CD4-positive, alpha-beta T cell (primary cell): ENCODE measurements at places on chromosomes 3 and 15. TPM values are rescaled to one million over a fixed set of nuclear protein-coding genes. Genes with fewer than 3 reads are reported as not detected.
A peak's percentile ranks its signal among the peaks of the same experiment; 100 is the strongest.

DNA sequence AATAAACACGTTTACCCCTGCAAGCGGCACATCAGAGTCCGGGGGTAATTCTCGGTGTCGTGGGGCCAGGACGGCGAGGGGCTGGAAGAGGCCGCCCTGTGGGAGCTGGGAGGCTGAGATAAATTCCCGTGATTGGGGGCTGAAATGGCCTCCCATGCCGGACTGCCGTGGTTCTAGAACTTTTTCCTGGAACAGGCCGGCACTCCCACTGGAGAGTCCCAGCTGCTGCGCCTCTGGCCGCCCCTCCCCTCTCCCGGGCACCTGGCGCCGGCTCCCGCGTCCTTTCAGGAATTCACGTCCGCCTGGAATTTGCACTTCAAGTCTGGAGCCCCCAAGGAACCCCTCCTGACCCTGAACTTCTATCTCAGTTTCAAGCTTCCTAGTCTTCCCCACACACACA is 10.8 kb upstream of the LRRC2 start:
- DNase-seq, result no peak

DNA sequence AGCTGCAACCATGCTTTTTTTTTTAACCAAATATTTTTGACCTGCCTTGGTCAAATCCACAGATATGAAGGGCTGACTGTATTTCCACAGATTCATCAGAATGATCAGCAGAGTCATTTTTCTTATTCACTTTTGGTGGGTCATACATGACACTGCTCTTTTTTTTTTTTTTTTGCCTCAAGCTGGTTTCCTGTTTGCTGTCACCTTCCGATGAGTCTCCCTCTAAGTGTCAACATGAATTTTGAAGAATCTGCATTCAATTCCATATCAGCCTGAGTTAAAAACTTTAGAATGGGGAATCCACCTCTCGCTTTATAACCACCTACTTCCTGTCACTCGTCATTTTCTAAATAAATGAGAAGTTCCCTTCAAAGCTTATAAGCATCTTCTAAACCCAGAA is 2.2 kb upstream of the SLC12A8 start:
- peak; percentile 29 for DNase-seq

- DNase-seq, result no peak
Observed at GRCh38 chr3:184731786-184732537, 20.1 kb upstream of the MAGEF1 start.

- DNase-seq, result no peak
Observed at GRCh38 chr3:139463466-139463865, 12.8 kb downstream of the RBP2 start.

FRMD5 gene
- not detected for total RNA-seq

GRCh38 chr3:179449636-179450035 is 1.6 kb downstream of the GNB4 start:
- no peak for DNase-seq

UPK1B gene
- not detected for total RNA-seq

PDCD10 gene
- total RNA-seq, result 22.8 TPM

RTP3 gene
- total RNA-seq, result not detected

- no peak for DNase-seq
Observed at GRCh38 chr3:46017720-46018119, 9.6 kb downstream of the XCR1 start.

MORC1 gene
- not detected for total RNA-seq
